Osteoblast (primary cell): ENCODE measurements at places on chromosomes 2 and 18.

DNA sequence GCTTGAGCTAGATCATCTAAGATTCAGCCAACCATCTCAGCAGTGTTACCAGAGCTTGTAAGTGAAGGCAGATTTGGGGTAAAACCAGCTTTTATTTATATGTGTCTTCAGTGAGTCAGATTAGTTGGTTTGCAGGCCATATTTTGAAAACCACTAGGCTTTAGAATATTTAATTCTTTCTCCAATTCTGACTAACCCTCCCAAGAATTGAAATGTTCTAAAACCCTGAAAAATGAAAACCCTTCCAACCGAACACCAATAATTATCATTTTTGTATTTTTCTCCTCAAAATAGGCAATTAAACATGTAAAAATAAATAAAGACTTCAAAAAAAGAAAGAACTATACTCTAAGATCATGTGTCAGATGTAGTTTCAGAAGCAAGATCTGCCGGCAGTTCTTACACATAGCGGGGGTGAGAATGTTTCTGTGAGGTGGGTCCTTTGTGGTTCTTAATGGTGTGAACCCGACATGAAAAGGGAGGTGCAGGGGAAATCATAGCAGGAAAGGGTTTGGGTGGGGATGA lies 14.2 kb downstream of the PLEK start:
- no peak for DNase-seq

DNA sequence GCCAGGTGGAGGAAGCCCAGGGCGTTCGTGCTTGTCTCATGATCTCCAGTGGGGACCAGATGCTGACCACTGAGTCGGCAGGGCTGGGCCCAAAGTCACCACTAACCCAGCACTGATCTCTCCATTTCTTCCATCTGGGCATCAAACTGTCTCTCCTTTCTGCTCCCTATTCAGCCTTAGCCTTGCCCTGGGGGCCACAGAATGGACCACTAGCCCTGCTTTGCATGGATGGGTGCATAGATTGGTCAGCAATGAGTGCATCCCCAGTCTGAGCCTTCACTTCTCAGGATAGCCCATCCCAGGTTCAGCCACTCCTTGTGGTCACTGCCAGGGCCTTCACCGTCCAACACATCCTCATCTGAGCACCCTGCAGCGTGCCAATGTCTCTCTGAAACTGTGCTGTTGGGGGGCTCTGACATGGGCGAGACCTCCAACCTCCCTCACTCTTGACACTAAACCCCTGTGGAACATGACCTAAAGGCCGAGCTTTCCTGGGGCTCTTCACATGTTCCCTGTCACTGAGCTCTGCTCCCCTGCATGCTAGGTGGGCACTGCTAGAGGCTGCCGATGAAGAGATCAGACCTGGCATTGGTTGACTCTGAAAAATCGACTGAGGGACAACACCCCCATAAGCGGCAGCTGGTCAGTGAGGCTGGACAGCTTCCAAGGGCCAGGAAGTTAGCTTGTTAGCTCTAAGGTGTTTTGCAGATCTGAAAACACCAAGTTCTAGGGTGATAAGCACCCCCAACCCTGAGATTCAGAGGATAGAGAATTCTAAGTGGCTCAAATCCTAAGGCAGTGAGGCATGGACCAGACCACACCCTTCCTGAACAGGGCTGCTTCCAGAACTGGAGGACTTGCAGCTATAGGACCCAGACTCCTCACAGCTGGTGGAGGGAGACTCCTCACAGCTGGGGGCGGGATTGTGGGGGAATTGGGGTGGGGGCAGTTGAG lies 61.7 kb downstream of the HS1BP3 start:
- no peak for DNase-seq

GRCh38 chr18:44507729-44508325 lies 172.9 kb upstream of the SETBP1 start:
- no peak for DNase-seq

- peak; percentile 72 for DNase-seq
These were observed 38.0 kb downstream of the NPAS2 start for GRCh38 chr2:100857915-100858314.

GRCh38 chr2:95225658-95226057 lies 18.3 kb downstream of the ZNF892 start:
- DNase-seq = no peak

DNA sequence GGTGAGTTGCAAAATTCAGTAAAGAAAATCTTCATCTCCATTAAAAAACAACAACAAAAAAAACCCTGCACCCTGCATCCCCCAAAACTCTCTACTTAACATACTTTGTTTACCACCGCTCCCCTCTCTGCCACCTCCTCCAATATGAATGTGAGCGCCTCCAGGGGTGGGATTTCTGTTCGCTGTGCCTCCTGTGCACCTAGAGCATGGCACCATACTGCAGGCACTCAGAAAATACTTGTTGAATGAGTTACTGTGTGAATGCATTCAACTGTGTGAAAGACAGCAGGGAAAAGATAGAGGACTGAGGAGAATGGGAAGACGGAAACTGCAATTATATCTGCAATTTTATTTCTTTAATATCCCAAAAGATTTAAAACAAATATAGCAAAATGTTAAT lies 4.5 kb downstream of the CEBPZ start:
- DNase-seq = no peak
